ENCODE measurements at places on chromosomes 7 and 10. TPM values are rescaled to one million over a fixed set of nuclear protein-coding genes. Genes with fewer than 3 reads are reported as not detected.

GRCh38 chr7:111184987-111185386, 94.1 kb downstream of the LRRN3 start:
- no peak for DNase-seq

DNA sequence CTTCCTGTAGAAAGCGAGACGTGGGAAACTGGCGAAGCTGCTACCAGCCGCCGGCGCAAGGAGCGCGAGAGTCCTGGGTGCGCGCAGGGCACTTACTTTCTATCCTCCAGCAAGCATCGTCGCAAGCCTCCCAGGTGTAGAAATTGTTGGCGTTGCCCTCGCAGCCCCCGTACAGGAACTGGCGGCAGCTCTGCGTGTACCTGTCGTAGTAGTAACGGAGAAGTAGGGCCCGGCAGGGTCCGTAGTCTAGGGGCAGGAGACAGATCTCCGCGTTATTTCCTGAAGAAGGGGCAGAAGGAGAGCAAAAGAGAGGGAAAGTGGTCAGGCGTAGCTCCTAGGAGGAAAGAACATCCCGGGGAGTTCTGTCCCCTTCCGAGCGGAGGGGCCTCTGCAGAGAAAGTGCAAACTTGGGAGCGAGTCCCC, 501 bp downstream of the TFPI2 start:
- no peak for DNase-seq

- DNase-seq: no peak
Measured at GRCh38 chr10:612696-613095, 76.8 kb downstream of the DIP2C start.

- no peak for DNase-seq
Measured at GRCh38 chr7:41640487-41640886, 62.4 kb downstream of the INHBA start.

The SPDYE2B gene
- not detected for total RNA-seq

The NET1 gene
- total RNA-seq: 39.5 TPM

Measured in NCI-H460 (cell line).